ENCODE measurements at places on chromosomes 2 and 18. TPM values are rescaled to one million over a fixed set of nuclear protein-coding genes. Genes with fewer than 3 reads are reported as not detected.

CERKL gene
- total RNA-seq: 0.31 TPM

KCNS3 gene
- total RNA-seq: 21.2 TPM

ASPRV1 gene
- total RNA-seq: 0.43 TPM

DUSP2 gene
- total RNA-seq: 1.7 TPM

ASXL3 gene
- total RNA-seq: 1.3 TPM

CD226 gene
- 1.0 TPM for total RNA-seq

WNT10A gene
- total RNA-seq: 0.31 TPM

DNA sequence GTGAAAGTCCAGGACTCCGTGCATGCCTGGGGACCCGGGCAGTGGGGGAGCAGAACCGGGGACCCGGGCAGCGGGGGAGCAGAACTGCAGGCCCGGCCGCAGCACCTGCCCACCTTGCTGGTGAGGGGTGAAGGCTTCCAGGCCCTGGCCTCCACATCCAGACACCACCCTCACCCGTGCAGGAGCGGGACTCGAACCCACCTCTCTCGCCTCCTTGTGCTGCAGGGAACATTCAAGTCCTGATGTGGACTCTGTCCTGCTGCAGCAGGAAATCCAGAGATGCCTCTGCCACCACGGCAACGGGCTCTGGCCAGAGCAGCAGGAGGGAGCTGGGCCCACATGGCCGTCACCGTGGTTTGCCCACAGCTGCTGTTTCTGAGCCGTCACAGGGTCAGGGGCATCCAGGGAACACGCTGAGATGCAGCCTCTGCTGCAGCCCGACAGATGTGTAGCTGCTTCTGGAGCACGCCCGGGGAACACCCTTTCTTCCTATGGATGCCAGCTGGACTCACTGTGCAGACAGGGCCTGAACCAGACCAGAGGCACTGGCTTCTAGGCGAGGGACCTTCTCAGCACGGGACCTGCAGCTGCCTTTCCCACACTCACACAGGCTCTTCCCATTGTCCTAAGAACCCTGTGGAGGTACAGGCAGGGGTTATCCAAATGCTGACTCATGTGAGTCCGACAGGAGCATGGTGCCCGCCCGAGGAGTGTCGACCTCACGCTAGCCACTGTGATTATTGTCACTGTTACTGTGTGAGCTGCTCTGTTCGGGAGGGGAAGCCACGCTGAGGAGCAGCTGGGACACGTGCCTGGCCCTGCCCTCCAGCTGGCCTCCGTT is 89.2 kb upstream of the CTDP1 start:
- no peak for DNase-seq

- DNase-seq: no peak
Observed at GRCh38 chr2:15058015-15058720, 425.7 kb downstream of the LRATD1 start.

DNA sequence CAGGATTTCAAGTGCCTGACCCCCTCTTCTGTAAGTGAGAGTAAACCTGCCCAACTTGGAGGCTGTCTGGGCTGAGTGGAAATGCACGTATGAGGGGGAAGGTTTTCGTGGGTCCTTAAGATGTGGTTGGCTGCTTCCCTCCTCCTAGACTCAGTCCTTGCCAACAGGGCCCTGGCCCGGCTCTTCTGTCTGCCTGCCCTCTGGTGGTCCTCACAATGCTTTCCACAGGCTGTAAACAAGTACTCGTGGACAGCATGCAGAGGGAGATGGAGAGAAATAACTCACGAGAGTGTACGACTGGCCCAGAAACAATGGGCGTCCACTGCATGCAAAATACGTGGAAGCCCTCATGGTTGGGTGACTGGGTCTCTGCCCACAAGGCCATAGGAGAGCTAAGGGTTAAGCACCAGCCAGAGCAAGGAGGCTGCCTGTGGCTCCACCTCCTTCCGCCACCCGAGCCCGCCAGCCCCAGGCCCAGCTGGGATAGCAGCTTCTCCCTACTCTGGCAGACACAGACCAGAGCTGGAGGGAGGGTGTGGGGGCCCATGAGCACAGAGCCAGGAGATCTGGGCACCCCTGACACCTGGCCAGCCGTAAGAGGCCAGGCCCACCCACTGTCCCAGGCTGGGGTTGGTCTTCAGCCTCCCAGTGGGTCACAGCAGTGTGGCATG is 17.0 kb upstream of the ARHGEF4 start:
- DNase-seq: no peak

DNA sequence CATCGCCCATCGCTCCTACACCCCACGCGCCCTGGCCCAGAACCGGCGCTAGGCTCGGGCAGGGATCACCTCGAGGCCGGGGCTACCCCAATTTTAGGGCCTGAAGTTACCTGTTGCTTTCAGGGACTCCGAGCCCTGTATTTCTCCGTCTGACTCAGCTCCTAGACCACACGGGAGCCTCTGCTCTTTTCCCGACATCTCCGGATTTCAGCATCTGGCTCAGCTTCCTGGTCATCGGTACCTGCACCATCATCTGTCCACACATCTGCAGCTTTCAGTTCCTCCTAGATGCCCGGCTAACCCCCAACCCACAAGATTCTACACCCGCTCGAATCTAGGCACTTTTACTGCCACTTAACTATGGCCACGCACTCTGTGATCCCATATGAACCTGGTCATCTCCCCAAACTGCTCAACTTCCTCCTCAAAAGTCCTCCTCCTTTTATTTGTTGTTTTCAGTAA is 12.1 kb upstream of the HMSD start:
- DNase-seq: no peak

GRCh38 chr18:23539911-23540525 is 36.7 kb downstream of the RMC1 start:
- no peak for DNase-seq

DNA sequence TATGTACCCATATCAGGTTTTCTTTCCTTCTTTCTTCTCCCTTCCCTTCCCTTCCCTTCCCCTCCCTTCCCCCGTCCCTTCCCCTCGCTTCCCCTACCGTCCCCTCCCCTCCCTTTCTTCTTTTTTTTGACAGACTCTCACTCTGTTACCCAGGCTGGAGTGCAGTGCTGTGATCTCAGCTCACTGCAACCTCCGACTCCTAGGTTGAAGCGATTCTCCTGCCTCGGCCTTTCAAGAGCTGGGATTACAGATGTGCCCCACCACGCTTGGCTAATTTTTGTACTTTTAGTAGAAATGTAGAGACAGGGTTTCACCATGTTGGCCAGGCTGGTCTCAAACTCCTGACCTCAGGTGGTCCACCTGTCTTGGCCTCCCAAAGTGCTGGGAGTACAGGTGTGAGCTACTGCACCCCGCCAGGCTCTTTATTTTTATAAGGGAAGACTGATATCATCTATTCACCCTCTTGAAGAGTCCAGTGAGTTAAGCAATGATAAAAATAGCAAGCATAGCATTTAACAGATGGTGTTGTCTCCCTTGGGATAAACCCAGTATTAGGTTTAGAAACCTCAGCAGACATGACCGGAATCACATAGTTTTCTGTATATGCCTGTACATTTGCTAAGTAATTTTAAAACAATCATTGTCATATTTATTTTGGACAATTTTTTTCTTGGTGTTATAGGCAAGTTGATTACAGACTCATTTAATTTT is 888.4 kb downstream of the TRIB2 start:
- DNase-seq: no peak

GRCh38 chr18:7303316-7304060 is 72.6 kb downstream of the LRRC30 start:
- DNase-seq: no peak

GRCh38 chr2:176067589-176068418 is 16.0 kb downstream of the EVX2 start:
- DNase-seq: no peak

DNA sequence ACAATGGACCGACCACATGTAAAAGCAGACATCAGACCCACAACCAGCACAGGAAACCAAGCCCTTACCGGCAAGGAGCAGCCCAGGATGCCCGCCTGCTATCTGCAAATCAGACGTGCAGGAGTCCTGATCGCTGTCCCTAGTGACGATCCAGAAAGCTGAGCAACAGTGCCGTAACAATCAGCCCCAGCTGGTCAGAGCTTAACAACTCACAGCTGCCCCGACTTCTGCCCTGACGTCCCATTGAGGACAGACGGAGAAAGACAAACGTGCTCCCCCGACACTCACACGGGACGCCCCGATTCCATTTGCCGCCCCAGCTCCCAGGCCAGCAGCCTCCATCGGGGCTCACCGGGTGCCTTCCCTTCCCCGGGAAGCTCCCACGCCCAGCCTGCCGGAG is 39.8 kb upstream of the PXDN start:
- no peak for DNase-seq

GRCh38 chr2:28413152-28413898 is 20.7 kb downstream of the FOSL2 start:
- DNase-seq: peak; percentile 60

DNA sequence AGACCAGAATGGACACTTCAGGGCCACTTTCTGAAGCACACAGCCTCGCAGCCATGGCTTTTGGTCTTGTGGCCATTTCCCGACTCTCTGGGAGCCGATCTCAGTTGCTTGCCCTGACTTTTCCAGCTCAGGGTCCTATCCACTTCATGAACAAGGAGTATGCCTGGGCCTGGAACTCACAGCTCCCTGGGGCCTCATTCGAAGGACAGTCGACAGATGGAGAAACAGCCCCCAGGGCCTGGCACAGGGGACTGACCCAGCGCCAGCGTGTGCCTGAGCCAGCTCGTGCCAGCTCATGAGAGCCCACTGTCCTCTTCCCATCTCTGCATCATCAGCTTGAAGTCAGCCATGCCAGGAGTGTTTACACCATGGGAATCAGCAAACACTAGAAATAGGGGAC is 134.6 kb upstream of the GPC1 start:
- no peak for DNase-seq

DNA sequence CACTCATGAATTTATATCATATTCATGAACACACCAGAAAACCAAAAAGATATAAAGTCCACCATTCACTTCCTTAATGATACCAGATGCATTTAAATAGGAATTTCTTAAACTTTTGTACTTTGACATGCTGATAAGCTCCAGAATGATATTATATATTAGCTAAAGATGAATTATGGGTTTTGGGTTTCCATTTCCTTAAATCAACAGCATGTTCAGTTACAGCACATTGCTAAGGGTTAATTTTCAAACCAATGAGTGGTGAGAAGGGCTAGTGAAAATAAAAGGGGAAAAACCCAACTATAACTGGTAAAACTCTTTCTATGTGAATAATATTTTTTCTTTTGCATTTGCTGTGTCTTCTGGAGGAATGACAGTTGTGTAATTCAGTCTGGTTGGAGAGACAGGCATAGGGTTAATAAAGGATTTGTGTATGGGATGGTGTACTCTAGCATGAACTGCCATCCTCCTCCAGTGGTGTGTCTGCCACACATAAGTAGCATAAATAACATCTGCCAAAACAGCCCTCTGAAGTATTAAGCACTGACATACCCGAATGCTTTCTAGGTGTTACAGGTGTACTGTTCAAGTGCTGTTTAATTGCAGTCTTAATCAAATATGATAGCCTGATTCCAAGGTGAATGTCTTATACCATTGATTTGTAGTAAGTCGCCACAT is 19.3 kb upstream of the CPS1 start:
- no peak for DNase-seq

DNA sequence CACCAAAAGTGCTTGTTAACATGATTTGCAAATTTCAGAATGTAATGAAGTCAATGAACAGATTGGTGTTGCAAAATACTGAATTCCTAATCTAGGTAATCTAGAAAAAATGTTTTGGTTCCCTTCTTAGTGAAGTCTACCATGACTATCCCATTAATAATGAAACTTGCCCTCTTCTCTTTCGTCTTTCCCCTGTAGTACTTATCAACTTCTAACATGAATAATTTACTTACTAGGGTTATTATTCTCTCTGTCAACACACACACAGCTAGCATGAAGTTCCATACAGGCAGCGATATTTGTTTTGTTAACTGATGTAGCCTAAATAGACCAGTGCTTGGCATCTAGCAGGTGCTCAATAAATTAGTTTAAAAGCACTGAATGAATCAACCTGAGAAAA is 160.2 kb downstream of the NCK2 start:
- DNase-seq: no peak

GRCh38 chr18:1062588-1062987 is 157.9 kb downstream of the ADCYAP1 start:
- DNase-seq: no peak

- DNase-seq: no peak
Observed at GRCh38 chr2:118197011-118197675, 108.9 kb downstream of the INSIG2 start.

GRCh38 chr2:60096556-60096955 is 456.9 kb downstream of the BCL11A start:
- no peak for DNase-seq

GRCh38 chr2:162731917-162732804 is 106.4 kb downstream of the KCNH7 start:
- no peak for DNase-seq

DNA sequence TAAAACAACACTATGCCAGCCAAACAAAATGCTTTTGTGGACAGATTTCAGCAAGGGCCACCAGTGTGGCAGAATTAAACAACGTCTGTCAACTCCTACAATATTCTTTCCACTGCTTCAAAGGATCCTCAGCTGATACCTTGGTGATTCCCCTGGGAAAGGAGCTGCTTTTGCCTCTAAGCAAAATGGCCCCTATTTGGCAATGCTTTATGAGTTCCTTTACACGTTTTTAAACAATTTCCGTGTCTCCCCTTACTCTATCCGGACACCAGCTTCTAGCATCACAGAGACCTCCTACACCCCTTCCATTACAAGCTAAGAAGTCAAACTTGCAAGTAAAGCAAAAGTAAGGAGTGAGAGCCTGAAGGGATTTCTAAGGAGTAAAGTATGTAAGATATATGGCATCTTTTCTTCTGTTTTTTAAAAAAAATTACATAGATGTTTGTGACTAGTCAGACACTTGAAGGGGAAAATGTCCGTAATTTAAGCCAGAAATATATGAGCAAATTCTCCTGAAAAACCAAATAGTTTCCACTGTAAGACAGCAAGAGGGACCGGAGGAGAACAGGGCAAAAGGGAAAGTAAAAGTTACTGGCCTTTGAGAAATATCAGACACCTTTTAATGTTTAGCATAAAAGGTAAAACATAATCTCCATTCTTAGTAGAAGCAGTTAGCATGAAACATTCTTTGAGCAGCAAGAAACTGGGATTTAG is 1.9 kb downstream of the SOS1 start:
- no peak for DNase-seq

DNA sequence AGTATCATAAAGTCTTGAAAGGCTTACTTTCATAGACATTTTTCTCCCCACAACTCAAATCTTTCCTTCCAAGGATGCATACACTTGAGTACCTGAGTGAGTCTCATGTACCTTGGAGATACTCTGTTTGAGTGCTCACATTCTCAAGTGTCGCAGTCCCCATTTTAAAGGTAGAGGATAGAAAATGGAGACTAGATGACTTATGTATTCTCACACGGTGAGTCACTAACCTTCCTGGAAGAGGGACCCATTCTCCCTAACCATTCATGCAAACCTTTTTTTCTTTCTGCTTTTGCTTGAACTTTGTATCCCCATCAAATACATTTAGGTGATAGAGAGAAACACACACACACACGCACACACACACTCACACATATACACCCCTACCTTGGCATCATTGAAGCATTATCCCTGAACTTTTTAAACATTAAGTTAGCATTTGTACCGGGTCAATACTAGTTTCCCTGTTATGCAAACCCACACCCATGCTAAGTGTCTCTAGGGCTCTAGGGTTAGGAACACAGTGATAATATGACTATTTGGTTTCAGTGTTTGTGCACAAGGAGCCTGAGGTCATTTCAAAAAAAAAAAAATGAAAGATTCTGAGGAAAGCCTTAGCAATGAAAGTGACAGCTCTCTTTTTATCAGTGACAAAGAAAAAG is 236.2 kb downstream of the IKZF2 start:
- no peak for DNase-seq

Measured in left colon (tissue), 2 donors.